ENCODE measurements at places on chromosomes 16 and 17.

- no peak for DNase-seq
Measured at GRCh38 chr17:17672453-17673368, 8.5 kb upstream of the RAI1 start.

DNA sequence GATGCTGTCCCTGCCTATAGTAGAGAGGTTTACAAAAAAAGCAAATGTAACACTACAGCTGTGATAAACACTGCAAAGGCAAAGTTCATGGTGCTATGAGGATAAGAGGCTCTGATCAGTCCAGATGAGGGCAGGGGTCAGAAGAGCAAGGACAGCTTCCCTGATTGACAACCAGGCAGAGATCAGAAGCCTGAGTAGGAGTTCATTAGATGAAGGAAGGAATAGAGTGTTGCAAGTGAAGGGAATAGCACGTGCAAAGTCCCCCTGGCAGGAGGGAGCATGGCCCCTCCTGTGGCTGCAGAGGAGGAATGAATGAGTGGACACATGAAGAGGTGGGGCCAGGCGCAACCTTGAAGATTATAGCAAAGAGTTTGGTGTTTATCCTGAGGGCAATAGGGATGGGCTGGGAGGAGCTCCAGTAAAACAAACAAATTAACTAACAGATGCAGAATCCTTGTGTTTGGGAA, 208.4 kb upstream of the IRX5 start:
- DNase-seq, result no peak

DNA sequence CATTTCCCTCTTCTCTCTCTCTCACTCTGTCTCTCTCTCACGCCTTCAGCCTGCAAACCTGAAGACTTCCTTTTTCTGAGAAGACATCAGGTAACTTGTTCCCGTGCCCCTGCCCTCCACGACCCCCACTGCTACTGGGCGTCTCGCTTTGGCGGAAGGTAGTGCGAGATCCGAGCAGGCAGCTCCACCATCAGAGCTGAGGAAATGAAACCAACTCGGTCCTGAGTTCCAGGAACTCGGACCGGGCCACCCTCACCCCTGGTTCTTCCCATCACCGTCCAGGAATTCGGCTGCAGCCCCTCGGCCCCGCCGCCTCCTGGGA, 585 bp downstream of the MLKL start:
- no peak for DNase-seq

GRCh38 chr16:29806099-29806579, at the start of gene MAZ:
Gene MAZ (plus strand): TSS chr16:29806529. CDS start chr16:29806702, 173 bp downstream.
- no peak for DNase-seq

GRCh38 chr17:45043813-45044540, 7.5 kb downstream of the DCAKD start:
- no peak for DNase-seq

- no peak for DNase-seq
Measured at GRCh38 chr17:67177732-67178131, 67.3 kb downstream of the HELZ start.

GRCh38 chr16:15052747-15053476, 3.0 kb downstream of the NTAN1 start:
- DNase-seq, result no peak

DNA sequence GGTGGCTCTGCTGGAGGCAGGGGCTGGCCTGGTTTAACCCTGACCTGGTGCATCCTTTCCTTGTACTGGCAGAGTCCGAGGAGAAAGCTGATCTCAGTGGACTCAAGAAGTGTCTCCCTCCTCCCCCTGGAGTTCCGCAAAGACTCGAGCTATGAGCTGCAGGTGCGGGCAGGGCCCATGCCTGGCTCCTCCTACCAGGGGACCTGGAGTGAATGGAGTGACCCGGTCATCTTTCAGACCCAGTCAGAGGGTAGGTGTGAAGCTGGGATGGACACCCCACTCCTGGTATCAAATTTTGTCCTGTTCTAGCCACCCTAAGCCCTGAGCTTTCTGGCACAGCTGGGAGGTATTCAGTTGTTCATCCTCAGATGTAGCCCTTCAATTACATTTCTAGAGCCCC, 42.5 kb downstream of the IL21R start:
- DNase-seq, result no peak

GRCh38 chr17:82600731-82601446, 47.4 kb downstream of the WDR45B start:
- DNase-seq, result no peak

- DNase-seq, result no peak
Measured at GRCh38 chr17:7705269-7706255, 560 bp downstream of the EFNB3 start.

GRCh38 chr16:2529961-2530628, 1.1 kb downstream of the CEMP1 start:
- DNase-seq, result no peak

GRCh38 chr17:74379495-74380085, 12.3 kb downstream of the GPR142 start:
- DNase-seq, result no peak

DNA sequence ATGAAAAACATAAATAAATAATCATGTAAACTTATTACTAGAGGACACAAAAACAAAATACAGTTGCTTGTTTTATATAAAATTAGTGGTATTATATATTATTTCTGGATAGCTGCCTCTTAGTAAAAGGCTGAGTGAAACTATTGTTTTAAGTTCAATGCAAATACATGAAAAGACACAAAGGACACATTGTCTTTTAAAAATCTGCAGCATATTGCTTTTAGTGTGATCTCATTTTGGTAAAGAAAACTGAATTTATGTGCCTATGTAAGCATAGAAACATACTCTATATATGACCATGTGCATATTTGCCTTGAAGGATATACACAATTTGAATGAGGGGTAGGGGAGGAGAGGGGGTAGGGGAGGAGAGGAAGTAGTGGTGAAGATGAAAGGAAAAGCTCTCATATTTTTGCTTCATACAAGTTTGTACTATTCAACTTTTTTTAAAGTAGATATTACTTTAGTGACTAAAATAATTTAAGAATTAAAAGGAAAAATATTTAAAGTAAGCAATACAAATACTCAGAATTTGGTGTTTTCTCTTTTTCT, 5.8 kb downstream of the ABCA10 start:
- DNase-seq, result no peak

DNA sequence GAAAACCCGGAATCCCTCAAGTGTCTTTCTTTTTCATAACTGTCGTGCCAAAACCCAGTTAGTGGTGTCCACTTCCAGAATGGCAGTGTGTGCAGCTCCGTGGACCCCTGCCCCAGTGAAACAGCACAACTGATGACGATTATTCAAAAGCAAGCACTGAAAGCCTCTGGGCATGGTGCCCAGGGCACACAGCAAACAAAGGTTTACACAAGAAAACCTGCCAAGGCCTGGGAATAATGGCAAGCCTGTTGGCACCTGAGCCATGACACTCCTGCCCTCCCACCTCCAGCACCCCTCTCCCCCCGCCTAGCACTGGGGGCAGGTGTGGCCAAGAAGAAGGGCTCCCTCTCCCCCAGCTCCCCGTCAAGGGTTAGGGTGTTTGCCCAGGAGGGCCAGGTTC, 2.8 kb downstream of the PKMYT1 start:
- DNase-seq, result no peak

DNA sequence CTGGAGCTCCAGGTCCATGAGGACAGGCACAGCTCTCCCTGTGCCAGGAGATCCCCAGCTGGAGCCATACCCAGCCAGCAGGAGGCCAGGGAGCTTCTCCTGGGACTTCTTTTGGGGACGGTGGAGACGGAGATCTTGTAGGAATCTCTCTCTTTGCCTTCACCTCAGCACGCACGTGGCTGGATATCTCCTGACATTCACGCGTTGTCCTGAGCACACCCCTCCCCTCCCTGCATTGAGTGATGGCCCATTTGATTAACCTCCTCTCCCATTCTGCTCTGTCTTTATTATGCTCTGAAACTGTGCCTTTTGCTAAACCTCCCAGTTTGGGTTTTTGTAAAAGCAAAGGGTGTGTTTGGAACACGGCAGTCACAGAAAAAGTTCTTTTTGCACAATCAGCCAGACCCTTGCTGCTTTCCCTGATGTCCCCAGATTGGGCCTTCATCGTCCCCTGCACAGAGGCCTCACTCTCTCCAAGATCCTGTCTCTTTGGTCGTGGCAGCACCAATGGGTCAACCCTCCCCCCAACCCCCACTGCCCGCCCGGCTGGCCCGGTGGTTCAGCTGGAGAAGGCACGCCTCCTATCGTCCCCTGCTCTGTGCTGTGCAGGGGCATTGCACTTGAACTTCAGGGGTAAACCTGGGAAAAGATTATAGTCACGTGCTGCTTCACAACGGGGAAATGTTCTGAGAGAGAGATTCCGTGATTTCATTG, 32.5 kb upstream of the LGALS9 start:
- DNase-seq, result no peak

DNA sequence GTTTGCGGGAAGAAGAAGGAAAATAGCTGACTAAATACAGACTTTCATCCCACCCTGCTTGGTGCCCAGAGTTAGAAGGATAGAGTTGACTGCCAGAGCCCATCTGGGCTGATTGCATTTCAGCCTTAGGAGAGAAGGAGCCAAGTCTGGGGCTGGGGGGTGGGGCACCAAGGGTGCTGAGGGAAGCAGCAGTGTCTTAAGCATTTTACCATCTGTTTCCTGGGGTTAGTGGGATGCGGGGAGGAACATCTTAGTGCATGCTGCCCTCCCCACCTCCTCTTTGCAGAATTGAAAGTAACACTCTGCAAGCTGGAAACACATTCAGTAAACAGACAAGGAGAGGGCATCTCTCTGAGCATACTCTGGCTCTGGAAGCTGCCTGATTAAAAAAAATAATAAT, 1.5 kb upstream of the ARL5C start:
- DNase-seq, result no peak
